ENCODE measurements at places on chromosomes 5 and 9. TPM values are rescaled to one million over a fixed set of nuclear protein-coding genes. Genes with fewer than 3 reads are reported as not detected.

Gene MEIKIN
- not detected for polyA plus RNA-seq

GRCh38 chr5:305459-305858 is 16.1 kb upstream of the AHRR start:
- DNase-seq, result no peak

Gene DMRT3
- polyA plus RNA-seq, result not detected

Gene IL7R
- polyA plus RNA-seq, result 7.9 TPM

GRCh38 chr5:10291692-10292339 is 15.9 kb downstream of the CMBL start:
- no peak for DNase-seq

Gene IL33
- polyA plus RNA-seq, result 151 TPM

Gene DEPDC1B
- polyA plus RNA-seq, result 17.0 TPM

Gene ANKRA2
- polyA plus RNA-seq, result 62.0 TPM

- no peak for DNase-seq
Observed at GRCh38 chr9:109246533-109246932, 74.3 kb downstream of the EPB41L4B start.

Gene TSLP
- polyA plus RNA-seq, result 0.75 TPM

Gene CYSRT1
- polyA plus RNA-seq, result 1.8 TPM

Gene GRM6
- 1.6 TPM for polyA plus RNA-seq

GRCh38 chr9:14097666-14098415 is 216.1 kb downstream of the NFIB start:
- DNase-seq, result no peak

DNA sequence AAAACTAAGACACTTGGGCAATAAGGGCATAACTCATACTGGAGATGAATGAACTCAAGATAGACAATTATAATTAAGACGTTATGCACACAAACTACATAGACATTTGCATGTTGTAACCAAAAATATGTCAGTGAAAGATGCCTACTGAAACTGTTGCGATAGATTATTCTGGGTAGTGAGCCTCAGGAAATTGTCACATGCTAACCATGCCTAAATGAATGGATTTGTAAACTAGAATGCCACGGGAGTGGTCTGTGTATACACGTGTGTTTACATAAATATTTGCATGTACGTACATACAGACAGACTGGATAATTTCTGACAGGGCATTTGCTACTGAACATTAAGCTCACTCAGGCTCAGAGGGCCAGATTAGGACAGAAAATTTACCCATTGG is 1.2 kb downstream of the NIPSNAP3B start:
- DNase-seq, result no peak

Gene SAPCD2
- polyA plus RNA-seq, result 9.4 TPM

GRCh38 chr5:174087783-174088182 is 42.3 kb downstream of the NSG2 start:
- no peak for DNase-seq

DNA sequence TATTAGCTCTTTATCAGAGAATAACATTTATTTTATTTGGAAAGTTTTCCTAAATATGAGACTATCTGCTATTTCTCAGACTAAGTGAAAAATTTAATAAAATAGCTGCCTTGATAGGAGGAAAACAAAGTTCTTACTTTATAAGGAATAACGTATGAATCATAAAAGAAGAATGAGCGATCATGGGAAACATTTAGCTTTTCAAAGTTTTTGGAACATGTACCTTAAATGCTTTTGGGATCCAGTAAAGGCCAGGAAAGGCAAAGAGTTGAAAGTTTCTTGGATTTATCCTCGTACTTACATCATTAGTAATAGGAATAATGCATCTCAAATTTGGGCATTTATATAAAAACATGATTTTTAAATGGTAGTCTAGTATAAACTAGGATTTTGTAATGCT is 19.4 kb downstream of the OGN start:
- DNase-seq, result no peak

- no peak for DNase-seq
Observed at GRCh38 chr9:136848393-136849037, 694 bp upstream of the PHPT1 start.

Gene C9orf50
- polyA plus RNA-seq, result 0.18 TPM

GRCh38 chr9:122406070-122406890 is 35.5 kb downstream of the PTGS1 start:
- DNase-seq, result no peak
